ENCODE measurements at places on chromosomes 12 and 14.

GRCh38 chr12:6185961-6186827 lies 14.0 kb upstream of the CD9 start:
- no peak for DNase-seq

DNA sequence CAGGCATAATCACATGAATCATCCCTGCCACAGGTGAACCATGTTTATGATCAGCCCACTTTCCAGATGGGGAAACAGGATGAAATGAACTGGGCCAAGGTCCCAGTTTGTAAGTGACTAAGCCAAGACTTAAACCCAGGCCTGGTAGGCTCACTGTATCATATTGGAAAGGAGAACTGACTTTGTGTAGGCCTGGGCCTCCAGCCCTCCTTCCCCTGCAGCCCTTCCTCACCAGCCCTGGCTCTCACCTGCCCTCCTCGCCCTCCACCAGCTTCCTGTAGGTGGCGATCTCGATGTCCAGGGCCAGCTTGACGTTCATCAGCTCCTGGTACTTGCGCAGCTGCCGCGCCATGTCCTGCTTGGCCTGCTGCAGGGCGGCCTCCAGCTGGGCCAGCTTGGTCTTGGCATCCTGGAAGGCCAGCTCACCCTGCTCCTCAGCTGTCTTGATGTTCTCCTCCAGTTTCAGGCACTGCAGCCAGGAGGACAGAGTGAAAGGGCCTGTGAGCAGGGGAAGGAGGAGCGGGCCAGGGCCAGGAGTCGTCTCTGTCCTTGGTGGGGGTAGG lies 19.8 kb downstream of the KRT80 start:
- DNase-seq: no peak

DNA sequence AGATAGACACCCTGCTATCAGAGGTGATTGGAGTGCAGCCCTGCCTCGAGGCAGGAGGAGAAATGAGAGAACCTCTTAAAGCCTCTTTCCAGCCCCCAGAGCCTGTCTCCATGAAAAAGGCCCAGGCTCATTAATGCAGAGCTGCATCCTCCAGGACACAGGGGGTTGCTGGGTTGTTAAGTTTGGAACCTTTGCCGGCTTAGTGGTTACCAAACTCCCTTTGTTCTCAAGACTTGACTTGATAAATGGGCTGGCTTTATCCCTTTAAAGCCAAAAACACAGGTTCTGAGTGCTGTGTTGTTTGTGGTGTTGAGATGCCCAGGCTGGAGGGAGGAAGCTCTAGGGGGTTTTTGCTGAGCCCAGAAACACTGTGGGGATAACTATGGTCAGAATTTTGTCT lies 71.0 kb downstream of the DAD1 start:
- no peak for DNase-seq

DNA sequence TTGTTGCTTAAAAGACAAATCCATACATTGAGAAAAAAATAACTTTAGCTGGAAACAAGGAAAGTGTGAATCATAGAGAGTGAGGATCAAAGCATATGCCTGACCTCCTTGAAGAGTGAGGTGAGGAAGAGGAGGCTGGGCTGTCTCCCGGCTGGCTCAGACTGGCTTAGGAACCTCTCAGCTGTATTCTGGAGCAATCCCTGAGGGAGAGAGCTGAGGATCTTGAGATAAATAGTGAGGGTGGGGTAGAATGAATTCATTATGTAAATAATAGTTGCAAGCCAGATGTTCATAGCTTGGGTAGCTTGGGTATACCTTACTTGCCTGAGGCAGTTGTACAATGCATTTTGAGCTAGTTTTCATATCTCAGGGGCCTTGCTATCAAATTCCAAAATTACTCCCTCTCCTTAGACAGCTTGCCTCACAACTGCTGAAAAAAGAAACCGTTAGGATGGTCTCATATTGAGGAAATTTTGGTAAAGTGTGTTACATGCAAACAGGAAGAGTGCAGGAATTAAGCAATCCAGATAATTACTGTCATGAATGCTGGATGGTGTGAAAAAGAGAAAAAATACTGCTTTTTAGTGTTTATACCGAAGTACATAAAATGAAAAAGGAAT lies 30.5 kb upstream of the SLC15A5 start:
- no peak for DNase-seq

DNA sequence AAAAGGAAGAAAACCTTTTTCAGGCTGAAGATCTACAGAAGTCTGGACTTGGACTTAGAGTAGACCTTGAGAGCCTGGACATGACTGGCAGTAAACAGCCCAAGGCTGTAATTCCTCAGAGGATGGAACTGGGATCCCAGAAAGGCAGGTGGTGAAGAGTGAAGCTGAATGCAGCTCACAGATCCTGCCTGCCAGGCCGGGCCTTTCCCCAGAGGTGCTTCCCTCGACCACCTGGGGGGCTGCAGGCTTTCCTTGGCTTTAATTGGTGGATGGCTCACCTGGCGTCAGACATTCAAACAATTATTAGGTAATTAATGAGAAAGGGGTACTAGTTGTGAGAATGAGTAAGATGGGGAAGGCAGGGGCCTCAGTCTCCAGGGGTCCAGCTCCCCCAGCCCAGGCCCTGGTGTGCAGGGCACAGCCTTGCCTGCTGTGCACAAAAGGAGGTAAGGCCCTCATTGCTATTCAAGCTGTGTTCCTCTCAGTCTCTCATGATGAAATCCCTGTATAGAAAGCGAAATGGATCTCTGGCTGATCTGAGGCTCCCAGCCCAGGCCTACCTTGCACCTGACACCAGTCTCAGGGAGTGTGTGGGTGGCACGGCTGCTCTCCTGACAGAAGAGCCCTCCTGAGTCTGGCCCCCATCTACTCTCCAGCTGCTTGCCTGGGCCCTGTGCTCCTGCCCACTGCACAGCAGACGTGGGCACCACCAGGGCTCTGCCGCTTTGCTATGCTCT lies 63.0 kb upstream of the TCL1A start:
- DNase-seq: no peak

- no peak for DNase-seq
These were observed 35.3 kb downstream of the TRAFD1 start for GRCh38 chr12:112160611-112161010.

- no peak for DNase-seq
These were observed 222.5 kb upstream of the CNTN1 start for GRCh38 chr12:40469736-40470135.

GRCh38 chr14:50569714-50570274 lies 9.8 kb downstream of the ATL1 start:
- DNase-seq: no peak

- peak; percentile 83 for DNase-seq
These were observed 2.9 kb upstream of the ZFP36L1 start for GRCh38 chr14:68795597-68796417.

- no peak for DNase-seq
These were observed 101.3 kb downstream of the SLC6A15 start for GRCh38 chr12:84811291-84811690.

- DNase-seq: no peak
These were observed 227.2 kb upstream of the ATP2B1 start for GRCh38 chr12:89935850-89936249.

GRCh38 chr12:104384141-104384880 lies 72.4 kb upstream of the CHST11 start:
- DNase-seq: no peak

DNA sequence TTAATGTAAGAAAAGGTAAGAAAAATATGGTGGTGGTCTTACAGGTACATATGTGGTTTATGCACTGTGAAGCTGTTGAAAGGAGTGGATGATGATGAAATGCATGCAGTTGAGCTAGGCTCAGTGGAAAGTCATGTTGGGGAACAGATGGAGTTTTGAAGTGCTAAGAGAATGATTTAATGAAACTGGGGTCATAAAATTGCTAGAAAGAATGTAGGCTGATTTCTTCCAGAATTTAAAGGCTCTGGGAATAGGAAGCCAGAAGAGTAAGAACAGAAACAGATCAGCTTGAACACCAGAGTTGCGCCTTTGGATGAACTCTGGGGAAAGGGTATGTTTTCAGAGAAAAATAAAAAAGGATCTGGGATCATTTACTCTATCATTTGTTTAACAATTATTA lies 146.5 kb downstream of the MON2 start:
- DNase-seq: no peak

DNA sequence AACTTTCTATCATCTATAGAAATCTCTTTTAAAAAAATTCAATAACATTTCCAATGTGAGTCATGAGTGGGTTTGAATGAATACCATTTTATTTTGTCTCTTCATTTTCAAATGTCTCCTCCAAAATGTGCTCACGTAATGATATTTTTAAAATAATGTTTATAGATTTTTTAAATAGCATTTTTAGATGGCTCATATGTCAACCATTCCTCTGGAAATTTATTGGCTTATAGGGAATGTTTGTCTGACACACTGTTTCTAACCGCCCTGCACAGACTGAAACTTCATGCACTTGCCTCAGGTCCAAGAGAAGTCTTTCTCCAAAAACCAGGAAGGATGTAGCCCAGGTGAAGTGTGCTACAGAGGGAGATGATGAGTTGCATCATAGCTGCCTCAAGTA lies 88.8 kb upstream of the PLEKHG7 start:
- DNase-seq: no peak

GRCh38 chr12:65325183-65325582 lies 46.7 kb downstream of the MSRB3 start:
- DNase-seq: no peak

DNA sequence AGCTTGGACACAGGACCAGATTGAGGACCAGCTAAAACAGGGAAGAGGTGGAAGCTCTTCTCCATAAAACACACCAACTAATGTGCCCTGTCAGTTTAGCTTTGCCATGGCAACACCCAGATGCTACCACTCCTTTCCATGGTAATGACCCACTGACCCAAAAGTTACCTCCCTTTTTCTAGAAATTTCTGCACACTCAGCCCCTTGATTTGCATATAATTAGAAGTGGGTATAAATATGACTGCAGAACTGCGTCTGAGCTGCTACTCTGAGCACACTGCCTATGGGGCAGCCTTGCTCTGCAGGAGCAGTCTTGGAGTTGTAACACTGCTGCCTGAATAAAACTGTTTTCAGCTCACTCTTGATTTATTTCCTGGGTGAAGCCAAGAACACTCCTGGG lies 3.2 kb upstream of the TDG start:
- no peak for DNase-seq

GRCh38 chr14:93974833-93975232 lies 1.5 kb downstream of the ASB2 start:
- DNase-seq: no peak

GRCh38 chr14:21631084-21631483 lies 3.7 kb downstream of the OR10G2 start:
- DNase-seq: no peak

DNA sequence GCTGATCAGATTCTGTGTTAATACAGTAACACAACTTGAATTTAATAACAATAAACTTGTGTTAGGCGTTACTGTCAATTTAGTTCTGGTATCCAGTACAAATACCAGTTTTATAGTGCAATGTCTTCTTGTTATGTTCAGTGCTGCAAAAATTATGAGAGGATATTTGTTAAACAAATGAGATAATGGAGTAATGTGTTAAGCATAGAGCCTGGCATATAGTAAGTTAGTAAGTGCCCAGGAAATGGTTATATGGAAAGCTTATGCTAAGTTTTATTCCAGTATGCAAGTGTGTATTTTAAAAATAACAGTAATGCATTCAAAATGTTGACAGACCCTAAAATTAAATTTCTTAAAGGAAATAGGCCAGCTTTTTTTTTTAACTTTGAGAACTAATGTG lies 1.8 kb downstream of the VRK1 start:
- DNase-seq: no peak

- peak; percentile 48 for DNase-seq
These were observed 29.7 kb downstream of the RAD9B start for GRCh38 chr12:110531741-110532333.

GRCh38 chr14:49896966-49897365 lies 4.1 kb downstream of the ARF6 start:
- DNase-seq: no peak

- no peak for DNase-seq
These were observed 155.7 kb downstream of the GALC start for GRCh38 chr14:87837296-87837695.

DNA sequence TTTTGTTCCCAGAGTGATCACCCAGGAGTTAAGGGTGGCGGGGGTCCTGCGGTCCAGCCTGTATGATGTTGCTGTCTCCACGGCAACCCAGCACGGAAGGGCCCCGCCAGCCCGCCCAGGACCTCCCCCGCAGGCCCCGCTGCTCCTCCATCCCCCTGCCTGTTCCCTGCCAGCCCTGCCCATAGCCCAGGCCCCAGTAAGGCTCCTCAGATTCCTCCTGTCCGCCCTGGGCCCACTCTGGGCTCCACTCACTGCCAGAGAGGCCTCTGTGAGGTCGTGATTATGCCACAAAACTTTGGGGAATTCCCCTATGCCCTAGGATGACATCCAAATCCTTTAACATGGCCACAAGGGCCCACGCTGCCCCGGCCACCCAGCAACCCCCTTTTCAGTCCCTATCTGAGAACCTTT lies 20.8 kb downstream of the HSP90AA1 start:
- DNase-seq: no peak

DNA sequence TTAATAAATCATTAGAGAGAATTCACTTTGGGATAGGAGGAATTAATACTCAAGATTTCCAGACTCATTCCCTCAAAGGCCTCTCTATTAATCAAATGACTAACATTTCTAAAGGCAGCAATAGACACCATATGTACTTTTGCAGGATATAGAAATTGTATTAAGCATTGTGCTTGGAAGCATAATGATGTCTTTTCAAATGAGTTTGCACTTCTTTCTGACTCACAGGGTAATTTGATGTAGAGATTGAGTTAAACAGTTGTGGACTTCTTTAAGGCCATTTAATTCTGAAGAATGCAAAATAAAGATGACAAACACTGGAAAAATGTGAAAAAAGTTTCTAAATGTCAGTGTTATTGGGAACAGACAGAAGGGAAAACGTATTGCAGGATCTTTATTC lies 63.4 kb upstream of the CSRP2 start:
- peak; percentile 37 for DNase-seq

- DNase-seq: no peak
These were observed 261.9 kb downstream of the TMEM132D start for GRCh38 chr12:129641926-129642325.

- DNase-seq: no peak
These were observed 795.6 kb downstream of the DIO2 start for GRCh38 chr14:79415726-79416125.
